Astrocyte (in vitro differentiated cells and primary cell): ENCODE measurements at places on chromosomes 7 and 10. TPM values are rescaled to one million over a fixed set of nuclear protein-coding genes. Genes with fewer than 3 reads are reported as not detected.

Gene ZNF775
- 6.4 and 6.5 TPM in 2 replicates for total RNA-seq

Gene TMEM178B
- 2.2 and 3.9 TPM in 2 replicates for total RNA-seq

Gene LRRC17
- total RNA-seq = 61.2 and 63.4 TPM in 2 replicates

Gene HUS1
- 31.0 and 34.4 TPM in 2 replicates for total RNA-seq

Gene HOXA13
- not detected in 2 replicates for total RNA-seq
